Bone marrow (tissue), 2 donors: ENCODE measurements at places on chromosomes 16 and 17.

- DNase-seq = no peak
Observed at GRCh38 chr17:61132524-61132923, 267.1 kb upstream of the TBX2 start.

- DNase-seq = no peak
Observed at GRCh38 chr16:61862221-61863155, 173.8 kb downstream of the CDH8 start.

- DNase-seq = peak; percentile 86
Observed at GRCh38 chr16:3158510-3159314, 23.9 kb downstream of the ZNF213 start.

DNA sequence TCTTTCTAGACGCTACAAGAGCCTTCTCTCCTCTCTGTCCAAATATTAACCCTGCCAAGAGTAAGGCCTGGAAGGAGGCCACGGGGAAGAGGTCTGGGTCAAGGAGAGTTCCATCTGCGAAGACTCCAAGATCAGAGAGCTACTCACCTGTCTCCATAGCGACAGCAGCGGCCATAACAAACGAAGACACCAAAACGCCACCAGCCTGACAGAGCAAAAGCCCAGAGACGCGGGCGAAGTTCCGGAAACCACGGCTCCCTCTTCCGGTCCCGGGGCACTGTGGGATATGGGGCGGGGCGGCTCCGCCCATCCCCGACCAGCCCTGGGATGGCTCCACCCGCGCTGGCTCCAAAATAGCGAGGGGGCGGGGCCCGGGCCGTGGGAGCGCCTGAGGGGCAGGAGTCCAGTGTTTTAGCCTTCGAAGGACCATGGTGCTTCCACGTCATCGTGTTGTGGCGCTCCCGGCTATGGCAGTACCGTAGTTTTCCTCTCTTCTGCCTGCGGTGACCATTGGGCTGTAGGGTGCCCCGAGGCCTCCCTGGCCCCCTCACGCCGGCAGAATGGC lies at the start of the genes C17orf100 and MED31:
TSS of gene C17orf100 (plus strand) at position 409 of the 565 bp plus-strand sequence. CDS start at position 561, 152 bp downstream.
TSS of gene MED31 (minus strand) at position 252 of the 565 bp plus-strand sequence. CDS start at position 175, 77 bp downstream.
- peak; percentile 74 for DNase-seq

DNA sequence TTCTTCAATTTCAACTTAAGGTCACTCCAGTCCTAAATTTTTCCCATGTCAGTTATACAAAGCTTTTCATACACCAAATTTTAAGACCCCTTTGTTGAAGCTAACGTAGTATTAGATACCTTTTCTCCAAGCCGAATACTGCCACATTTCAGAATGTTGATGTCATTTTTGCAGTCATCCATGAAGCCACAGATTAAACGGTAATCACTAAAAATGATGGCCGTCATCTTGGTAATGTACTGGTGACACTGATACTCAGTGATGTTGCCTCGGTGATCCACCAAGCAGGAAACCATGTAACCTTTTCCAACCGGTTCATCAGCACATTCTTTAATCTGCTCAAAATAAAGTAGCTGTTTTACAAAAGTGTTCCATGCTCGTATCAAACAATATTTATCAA lies 82.1 kb upstream of the CLEC18B start:
- no peak for DNase-seq

DNA sequence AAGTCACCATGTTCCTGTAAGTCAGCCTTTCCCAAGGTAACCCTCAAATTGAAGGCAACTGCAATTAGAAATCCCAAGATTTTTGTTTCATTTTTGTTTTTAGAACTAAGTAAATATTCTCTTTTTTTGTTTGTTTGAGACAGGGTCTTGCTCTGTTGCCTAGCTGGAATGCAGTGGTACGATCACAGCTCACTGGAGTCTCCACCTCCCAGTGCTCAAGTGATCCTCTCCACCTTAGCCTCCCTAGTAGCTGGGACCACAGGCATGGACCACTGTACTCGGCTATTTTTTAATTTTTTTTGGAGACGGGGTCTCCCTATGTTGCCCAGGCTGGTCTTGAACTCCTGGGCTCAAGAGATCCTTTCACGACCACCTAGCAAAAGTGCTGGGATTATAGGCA lies 10.6 kb upstream of the LRRC59 start:
- no peak for DNase-seq

DNA sequence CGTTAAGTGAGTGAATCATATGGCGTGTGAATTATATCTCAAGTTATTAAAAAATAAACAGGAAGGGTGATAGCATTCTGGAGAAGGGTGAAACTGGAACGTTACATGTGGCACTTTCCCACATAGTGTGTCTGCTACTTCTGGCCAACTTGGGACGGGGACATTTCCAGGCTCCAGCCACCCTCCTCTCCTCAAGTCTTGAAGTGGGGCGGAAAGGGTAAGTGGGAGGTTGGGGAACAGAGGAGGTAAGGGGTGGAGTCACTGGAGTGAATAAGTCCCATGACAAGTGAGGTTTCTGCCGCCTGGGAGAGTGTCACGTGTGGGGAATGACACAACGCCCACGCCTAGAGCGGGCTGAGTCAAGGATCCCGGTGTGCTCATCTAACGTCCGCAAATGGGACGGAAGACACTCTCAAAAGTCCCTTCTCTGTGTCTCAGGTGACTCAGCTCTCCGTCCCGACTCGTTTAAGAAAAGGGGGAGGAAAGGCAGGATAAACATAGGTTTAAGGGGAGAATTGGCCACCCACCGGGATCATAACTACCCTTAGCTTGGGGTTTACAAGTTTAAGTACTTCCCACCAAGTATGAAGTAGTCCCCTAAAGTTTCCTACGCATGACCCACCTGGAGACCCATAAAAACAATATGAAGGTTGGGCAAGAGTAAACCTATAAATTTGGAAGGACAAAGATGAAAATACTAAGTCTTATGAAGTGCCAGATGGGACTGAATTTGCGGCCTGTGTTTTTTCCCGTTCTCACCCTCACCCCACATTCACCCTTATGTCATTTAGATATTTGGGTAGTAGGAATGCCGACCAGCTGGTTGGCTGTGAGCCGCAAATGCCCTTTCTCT lies 1.2 kb upstream of the SPAG9 start:
- DNase-seq = peak; percentile 76

DNA sequence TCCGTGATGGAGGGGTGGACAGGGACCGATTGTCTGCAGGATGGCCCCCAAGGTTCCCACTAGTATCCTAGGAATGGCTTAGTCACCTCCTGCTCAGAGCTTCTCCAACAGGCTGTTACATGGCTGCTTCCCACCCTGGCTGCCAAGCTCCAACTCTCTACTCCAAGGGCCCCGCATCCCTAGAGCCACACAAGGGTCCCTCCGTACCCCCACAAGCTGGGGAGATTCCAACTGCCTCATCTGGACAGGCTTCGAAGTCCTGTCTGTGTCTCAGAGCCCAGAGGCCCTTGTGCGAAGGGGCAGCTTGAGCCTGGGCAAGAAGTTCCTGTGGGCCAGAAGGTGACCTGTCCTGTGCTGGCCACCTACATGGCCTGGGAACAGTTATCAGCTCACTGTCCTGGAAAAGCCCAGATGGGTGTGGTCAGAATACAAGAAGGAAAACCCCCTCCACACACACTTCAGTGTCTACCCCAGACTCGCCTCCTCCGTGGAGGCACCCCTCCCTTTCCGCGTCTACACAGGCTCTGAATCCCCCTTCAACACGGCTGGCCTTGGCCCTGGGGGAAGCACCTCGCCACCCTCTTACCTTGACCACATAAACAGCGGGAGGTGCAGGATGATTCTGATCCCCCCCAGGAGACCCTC lies 586 bp downstream of the MEAK7 start:
- DNase-seq = no peak

GRCh38 chr16:31869511-31870201 lies 4.0 kb upstream of the ZNF267 start:
- peak; percentile 41 for DNase-seq

DNA sequence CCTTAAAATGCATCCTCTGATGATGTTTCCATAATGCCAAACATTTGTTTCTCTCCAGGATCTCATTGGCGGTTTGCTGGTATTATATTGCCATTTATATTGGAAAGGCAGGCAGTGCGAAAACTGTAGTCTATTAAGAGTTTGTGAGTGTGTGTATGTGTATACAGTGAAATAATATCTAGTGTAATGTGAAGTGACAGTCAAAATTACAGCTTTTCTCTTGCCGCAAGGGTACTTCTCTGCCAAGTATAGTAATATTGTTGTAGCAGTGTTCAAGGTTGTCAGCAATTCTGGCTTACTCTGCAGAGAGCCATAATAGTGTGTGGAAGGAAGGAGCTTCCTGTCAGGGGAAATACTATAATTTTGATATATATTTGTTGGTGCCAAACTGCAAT lies 178.6 kb downstream of the WWOX start:
- DNase-seq = no peak
